ENCODE measurements at places on chromosomes 2 and 18. TPM values are rescaled to one million over a fixed set of nuclear protein-coding genes. Genes with fewer than 3 reads are reported as not detected.

Gene NCKAP1
- 167 TPM for total RNA-seq

Gene TGFA
- 0.73 TPM for total RNA-seq

Gene IL1RL2
- total RNA-seq = 2.3 TPM

Gene RUFY4
- total RNA-seq = not detected

Gene UGT1A10
- total RNA-seq = not detected

Gene SP140
- 0.87 TPM for total RNA-seq

Gene OSR1
- total RNA-seq = 19.5 TPM

Gene DOK6
- total RNA-seq = 5.6 TPM

Gene DNPEP
- 90.3 TPM for total RNA-seq

Gene MAL
- total RNA-seq = 0.17 TPM

Gene DQX1
- under 0.01 TPM for total RNA-seq

Gene EVX2
- not detected for total RNA-seq

Gene LINC00305
- not detected for total RNA-seq

Gene CDK15
- total RNA-seq = 16.0 TPM

Gene SKA1
- total RNA-seq = 1.5 TPM

Gene OTOS
- 1.2 TPM for total RNA-seq

Gene ANKZF1
- total RNA-seq = 25.3 TPM

Gene CFAP210
- total RNA-seq = not detected

Gene CENPO
- total RNA-seq = 25.9 TPM

Gene RNU2-63P
- total RNA-seq = not detected

Gene DNER
- 0.44 TPM for total RNA-seq

Gene OSBPL6
- total RNA-seq = 2.2 TPM

Gene SH2D6
- total RNA-seq = not detected

Gene MTERF4
- 43.5 TPM for total RNA-seq

Gene ANTXR1
- total RNA-seq = 39.4 TPM

Gene ABCG5
- total RNA-seq = not detected

Gene GALNT3
- 0.33 TPM for total RNA-seq

Gene TEX261
- 36.9 TPM for total RNA-seq

Gene TCF23
- total RNA-seq = not detected

Gene CKAP2L
- 0.50 TPM for total RNA-seq

Gene POLR1A
- 18.5 TPM for total RNA-seq

Gene LCT
- total RNA-seq = under 0.01 TPM

Gene IMPACT
- total RNA-seq = 30.1 TPM
